HAP-1 (cell line): ENCODE measurements at places on chromosomes 4 and X.
A peak's percentile ranks its signal among the peaks of the same experiment; 100 is the strongest.

DNA sequence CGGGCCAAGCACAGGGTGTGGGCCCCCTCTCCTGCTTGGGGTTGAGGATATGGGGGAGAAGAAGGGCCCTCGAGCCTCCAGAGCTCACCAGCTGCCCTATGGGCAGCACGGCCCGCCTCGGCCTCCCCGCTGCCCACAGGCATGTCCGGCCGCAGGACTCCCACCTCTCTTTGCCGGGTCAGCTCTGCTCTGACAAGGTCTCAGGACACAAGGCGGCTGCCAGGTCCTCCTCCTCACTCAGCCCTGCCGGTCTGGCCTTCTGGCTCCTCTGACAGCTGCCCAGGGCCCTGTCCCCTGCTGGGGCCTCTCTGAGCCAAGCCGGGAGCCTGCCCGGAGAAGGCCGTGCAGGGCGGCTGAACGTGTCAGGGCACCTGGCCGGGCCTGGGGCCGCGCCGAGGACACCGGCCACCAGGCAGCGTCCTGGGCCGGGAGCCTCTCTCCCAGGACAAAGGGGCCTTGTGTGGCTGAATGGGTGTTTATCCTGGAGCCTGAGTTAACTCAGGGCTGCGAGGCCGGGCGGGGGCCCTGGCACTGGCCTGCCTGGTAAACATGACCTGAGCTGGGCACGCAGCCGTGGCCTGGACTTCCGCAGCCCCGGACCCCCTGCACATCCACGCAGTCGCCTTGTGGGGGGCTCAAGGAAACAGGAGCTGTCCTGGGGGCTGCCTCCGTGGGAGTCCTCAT, 25.7 kb downstream of the TACC3 start:
- DNase-seq = no peak

DNA sequence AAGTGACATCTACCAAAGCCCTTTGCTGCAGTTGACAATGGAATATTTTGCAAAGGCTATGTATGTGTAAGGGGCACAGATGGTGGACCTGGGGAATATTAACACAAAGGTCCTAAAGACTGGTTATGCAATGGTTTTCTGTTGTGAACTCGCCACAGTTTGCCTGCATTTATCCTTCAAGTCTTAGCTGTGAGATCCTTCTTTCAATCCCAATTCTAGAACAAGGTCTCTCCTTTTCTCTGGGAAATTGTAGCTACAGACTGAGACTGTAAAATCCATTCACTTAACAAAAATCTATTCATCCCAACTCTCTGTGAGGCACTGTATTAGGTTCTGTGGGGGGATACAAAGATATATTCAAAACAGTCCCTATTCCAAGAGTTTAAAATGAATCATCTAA, 250.4 kb downstream of the GPM6A start:
- DNase-seq = no peak

GRCh38 chr4:143489106-143489505, 24.4 kb upstream of the SMARCA5 start:
- DNase-seq = no peak

DNA sequence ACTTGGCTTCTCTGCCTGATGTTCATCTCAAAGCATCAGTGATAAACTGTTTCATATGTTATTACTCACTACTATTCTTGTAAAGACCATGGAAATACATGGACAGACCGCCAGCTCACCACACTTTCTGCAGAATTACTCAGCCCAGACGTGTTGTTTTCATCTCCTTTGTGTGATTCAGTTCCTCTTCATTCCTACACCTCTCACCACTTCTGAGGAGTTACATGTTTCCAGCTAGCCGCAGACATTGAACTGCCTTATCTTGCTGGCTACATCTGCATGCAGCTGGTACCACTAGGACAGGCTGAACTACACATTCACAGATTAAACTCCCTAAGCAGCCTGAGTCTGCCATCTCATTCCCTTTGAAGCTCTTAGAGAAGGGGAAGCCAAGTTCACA, 443.2 kb upstream of the FGF16 start:
- no peak for DNase-seq

GRCh38 chr4:87015416-87015815, 80.6 kb downstream of the AFF1 start:
- no peak for DNase-seq

- DNase-seq = no peak
Observed at GRCh38 chr4:146132445-146132844, 43.1 kb upstream of the LSM6 start.

DNA sequence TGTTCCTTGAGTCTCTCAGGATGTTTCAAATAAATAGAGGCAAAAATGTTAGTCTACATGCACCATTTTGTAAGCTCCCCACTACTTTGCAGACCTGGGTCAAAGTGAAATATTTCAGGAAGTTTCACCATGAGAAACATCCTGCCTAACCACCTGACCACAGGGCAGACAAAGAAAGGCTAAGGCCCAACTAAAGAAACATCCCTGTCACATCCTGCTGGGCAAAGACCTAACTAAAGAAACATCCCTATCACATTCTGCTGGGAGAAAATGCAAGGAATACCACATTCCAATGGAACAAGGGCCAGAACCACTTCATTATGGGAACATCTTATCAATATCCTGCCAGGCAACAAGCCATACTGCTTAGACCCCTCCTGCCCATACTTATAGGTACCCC, 1303.4 kb downstream of the TECRL start:
- no peak for DNase-seq

- DNase-seq = no peak
Observed at GRCh38 chrX:71103110-71103983, 3.2 kb downstream of the CXorf65 start.

DNA sequence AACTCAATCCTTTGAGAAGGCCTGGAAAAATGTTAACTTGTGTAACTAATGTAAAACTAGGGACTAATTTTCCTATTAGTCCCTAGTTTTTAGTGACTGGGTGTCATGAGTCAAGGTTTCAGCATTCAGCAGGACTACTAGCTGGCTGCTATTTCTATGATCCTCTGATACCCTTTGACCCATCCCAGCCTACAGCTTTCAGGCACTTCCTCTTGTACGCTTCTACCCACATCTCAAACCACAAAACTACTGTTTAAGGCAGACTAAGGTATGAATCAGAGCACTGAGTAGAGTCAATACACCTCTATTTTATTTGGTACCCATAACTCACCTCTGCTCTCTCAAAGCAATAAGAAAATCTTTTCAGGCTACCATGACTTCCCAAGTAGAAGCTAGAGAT, 809.6 kb downstream of the PDHA2 start:
- DNase-seq = no peak

DNA sequence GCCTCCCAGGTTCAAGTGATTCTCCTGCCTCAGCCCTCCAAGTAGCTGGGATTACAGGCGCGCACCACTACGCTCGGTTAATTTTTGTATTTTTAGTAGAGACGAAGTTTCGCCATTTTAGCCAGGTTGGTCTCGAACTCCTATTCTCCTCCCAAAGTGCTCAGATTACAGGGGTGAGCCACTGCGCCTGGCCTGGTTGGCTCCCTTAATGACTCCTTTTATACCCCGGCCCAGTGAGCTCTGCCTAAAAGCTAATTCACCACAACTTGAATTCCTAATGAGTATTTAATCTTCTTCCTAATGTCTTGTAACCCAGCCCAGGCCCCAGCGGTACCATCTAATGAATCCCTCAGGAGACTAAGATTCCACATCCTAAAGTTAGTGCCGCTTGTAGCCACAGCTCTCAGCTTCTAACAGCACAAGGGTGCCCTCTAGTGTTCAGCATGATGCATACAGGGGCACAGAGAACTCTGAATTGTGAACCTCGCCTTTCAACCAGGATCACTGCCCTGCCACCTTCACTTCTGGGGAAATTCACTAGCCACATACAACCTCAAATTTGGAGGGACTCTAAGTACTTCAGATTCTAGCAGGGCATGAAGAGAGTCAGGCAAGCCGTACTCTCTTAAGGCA, 89.5 kb downstream of the OR13H1 start:
- peak; percentile 81 for DNase-seq

- no peak for DNase-seq
Observed at GRCh38 chr4:73952352-73952751, 29.5 kb downstream of the PF4 start.

DNA sequence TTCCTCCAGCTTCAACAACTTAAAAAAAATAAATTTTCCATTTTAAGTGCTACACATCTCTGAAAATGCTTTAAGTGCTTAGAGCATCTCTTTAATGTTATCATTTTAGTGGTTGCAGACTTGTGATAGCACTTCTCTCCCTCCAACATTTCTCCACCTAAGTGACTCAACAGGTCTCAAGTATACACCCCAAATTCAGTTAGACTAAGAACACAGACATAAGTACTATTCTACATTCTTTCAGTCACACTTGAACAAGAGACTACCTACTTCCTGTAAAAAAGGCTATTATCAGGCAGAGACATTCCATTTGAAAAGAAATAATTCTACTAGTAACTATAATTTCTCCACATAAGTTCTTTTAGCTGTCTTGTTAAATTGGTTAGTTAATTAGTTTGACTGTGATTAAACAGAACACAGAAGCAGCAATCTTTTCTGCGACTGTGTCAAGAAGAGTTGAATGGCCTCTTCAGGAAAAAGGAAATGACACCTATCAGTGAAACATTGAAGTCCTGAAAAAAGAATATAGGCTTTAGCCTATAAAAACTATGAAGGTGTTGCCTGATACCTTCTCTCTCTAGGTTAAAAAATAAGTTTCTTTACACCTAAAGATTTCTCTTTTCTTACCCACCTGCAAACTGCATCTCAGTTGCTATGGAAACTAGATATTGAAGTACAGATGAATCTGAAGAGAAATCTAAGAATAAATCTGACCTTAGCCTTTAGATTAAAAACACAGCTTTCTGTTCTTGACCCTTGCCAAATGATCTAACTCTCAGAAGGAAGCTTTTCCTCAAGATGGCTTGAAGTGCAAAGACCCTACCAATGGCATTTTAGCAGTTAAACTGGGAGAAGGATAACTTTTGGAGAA, 18.0 kb downstream of the NAF1 start:
- no peak for DNase-seq

DNA sequence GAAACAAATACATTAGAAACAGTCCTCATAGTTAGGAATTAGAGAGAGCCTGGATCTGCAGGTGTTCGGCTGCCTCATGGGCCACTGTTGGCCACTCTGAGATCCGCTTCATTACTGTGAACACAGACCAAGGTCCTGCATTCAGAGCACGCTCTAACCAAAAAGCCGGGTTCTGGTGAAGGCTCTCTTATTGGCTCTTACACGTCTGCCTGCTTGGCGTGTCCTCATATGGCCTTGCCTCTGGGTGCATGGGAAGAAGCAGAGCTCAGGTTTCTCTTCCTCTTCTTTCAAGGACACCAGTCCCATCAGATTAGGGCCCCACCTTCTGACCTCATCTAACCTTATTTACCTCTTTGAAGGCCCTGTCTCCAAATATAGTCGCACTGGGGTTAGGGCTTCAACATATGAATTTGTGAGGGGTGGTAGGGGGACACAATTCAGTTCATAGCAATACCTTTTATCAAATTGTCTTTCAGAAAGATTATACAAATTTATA, 37.1 kb upstream of the ELF2 start:
- peak; percentile 86 for DNase-seq

- no peak for DNase-seq
Observed at GRCh38 chr4:6111354-6111960, 88.9 kb downstream of the JAKMIP1 start.

GRCh38 chrX:24494647-24495075, 29.6 kb downstream of the PDK3 start:
- peak; percentile 82 for DNase-seq

- DNase-seq = no peak
Observed at GRCh38 chr4:130074096-130074495, 978.1 kb downstream of the C4orf33 start.

GRCh38 chrX:18949291-18949943, 34.5 kb downstream of the PHKA2 start:
- DNase-seq = no peak

- no peak for DNase-seq
Observed at GRCh38 chr4:188680667-188681063, 541.4 kb downstream of the TRIML1 start.

DNA sequence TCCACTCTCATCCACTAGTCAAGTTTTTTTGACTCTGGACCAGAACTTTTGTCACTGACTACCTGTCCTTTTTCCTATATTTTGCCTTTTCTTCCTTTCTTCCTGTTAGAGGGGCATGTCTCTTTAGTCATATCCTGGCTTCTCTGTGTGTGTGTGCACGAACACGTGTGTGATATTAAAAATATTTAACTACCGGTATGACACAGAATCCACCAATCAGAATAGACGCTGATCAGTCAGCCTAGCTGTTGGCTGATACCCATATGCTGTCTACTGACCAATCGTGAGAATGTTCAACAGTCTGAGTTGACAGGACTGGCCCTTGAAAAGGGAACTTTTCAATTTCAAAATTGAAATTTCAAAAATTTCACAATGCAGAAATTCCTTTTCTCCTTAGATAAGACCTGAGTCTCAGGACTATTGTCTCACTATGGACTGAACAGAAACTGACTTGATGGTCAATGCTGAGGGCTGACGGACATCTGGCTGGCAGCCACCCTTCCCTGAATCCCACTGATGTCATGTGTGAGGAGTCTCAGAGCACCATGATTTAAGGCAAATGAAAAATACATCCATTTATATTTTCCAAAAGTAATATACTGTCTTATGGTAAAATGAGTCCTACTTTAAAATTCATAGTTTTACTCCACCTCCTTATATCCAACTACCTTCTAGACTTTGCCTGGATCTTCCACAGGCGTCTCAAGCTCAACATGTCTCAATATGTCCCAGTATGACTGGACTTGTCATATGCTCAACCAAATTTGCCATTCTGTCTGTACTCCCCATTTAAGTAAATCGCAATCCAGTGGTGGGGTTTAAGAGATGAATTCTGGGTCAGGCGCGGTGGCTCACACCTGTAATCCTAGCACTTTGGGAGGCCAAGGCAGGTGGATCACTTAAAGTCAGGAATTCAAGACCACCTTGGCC, 78.0 kb downstream of the CHRNA9 start:
- no peak for DNase-seq

DNA sequence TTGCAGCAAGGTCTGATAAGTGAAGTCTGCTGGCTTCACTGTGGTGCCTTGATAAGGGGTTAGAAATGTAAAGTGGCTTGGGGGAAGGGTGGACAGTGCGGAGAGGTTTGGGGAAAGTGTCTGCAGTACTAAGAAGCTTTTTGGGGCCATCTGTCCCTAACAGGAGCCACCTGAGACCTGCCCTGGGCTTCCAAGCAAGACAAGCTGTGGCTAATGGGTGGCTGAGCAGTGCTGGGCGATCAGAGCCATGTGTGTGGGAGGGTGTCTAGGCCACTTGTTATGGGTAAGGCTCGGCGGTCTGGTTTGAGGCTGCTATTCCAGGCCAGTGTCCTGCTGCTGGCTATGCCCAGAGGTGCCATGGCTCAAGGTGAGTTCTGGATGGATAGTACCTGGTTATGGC, 185.4 kb upstream of the MTMR8 start:
- DNase-seq = no peak
